ENCODE measurements at places on chromosomes 12 and 14.

DNA sequence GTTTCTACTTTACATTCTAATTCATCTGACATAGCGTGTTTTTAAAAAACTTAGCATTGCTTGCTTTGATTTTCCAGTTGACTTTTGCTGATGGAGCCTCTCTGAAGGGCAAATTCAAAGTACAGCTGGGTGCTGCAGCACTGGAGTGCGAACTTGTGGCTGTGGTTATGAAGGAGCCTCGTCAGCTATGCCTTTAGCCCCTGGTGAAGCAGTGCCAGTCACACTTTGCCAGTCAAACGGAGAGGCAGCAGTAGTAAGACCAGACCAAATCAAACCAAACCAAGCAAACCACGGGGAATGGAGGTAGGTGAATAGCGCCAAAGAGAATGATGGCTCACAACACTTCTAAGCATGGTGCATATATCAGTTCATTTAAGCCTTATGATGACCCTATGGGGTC is 15.1 kb upstream of the SLC38A2 start:
- no peak for DNase-seq

GRCh38 chr14:64387232-64387781 is 846 bp upstream of the MTHFD1 start:
- DNase-seq, result no peak

- DNase-seq, result no peak
Observed at GRCh38 chr14:96799489-96800054, 2.4 kb downstream of the VRK1 start.

DNA sequence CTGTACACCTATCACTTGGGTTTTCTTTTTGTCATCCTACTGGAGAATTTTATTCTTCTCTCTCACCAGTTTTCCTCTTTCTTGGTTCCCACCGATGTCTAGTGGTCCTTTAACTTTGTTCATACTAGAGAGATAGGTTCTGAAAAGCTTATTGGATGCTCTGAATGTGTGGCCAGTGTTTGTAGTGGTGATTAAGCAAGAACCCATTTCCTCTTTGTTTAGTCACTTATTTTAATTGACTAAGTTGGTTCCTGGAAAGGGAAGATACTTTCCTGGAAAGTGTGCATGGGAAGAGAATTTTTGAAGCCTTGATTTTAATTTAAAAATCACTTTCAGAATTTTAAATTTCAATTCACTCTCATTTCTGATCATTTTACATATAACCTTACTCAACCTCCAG is 127.2 kb downstream of the OTOGL start:
- DNase-seq, result no peak

GRCh38 chr12:93676408-93677194 is 574 bp upstream of the CRADD start:
- no peak for DNase-seq

- DNase-seq, result no peak
Observed at GRCh38 chr12:126897778-126898177, 1369.2 kb upstream of the TMEM132C start.

GRCh38 chr12:108816652-108817335 is 40.6 kb downstream of the SSH1 start:
- DNase-seq, result no peak

DNA sequence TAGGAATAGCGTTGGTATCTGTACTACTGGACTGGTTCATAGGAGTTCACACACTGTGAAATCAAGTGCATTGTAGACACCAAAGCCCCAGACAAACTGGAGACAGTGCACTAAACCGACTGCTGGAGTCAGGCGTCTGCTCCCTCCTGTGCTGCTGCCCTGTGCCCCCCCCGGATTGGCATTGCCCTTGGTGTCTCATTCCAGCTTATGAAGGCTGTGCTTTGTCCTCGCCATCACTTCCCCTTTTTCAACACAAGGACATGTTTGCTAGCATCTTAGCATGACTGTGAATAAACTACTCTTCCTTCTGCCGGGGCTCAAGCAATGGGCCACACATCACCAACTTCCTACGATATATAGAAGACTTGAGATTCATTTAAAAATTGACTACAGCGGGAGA is 84.0 kb downstream of the TMCC3 start:
- no peak for DNase-seq

DNA sequence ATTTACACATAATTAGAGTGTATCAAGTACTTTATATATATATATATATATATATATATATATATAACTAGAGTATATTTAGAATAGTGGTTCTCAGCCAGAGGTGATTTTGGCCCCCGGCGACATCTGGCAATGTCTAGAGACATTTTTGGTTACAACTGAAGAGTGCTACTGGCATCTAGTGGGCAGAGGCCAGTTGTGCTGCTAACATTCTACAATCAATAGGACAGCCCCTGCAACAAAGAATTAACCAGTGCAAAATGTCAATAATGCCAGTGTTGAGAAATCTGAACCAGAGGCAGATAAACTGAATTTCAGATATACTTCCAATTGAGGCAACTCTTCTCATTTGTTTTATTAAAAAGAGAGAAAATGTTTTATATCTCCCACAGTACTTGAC is 8.9 kb downstream of the GTF2A1 start:
- no peak for DNase-seq

DNA sequence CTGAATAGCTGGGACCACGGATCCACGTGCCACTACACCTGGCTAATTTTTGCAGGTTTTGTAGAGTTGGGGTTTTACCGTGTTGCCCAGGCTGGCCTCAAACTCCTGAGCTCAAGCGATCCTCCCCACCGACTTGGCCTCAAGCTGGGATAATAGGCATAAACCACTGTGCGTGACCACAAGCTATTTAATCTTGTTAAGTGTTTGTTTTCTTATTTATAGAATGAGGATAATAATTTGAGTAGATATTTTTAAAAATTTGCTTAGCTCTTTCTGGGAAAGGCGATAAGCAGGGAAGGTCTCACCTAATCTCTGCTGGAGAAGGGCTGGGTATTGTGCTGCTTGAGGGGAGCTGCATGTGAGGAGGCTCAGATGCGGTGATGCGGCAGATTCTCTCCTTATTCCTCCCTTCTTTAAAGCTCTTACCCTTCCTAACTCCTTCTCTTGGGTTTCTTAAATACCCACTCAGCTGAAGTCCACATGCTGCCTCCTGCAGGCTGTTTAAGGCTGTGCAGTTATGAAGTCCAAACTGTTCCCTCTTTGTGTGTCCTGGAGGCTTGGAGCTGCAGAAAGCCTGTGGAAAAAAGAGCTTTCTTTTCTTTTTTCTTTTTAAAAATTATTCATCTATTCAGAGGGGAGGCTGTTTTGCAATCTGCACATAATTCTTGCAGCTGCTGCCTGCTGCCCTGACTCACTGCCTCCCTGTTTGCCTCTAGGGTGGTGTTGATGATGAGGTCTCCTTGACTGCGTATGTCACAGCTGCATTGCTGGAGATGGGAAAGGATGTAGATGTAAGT is 37.9 kb downstream of the A2ML1 start:
- no peak for DNase-seq

- no peak for DNase-seq
Observed at GRCh38 chr12:5511644-5512600, 80.0 kb downstream of the NTF3 start.

GRCh38 chr14:22493753-22494152 is 95.3 kb downstream of the DAD1 start:
- DNase-seq, result no peak

- DNase-seq, result no peak
Observed at GRCh38 chr14:105294142-105294597, 6.6 kb downstream of the BRF1 start.

DNA sequence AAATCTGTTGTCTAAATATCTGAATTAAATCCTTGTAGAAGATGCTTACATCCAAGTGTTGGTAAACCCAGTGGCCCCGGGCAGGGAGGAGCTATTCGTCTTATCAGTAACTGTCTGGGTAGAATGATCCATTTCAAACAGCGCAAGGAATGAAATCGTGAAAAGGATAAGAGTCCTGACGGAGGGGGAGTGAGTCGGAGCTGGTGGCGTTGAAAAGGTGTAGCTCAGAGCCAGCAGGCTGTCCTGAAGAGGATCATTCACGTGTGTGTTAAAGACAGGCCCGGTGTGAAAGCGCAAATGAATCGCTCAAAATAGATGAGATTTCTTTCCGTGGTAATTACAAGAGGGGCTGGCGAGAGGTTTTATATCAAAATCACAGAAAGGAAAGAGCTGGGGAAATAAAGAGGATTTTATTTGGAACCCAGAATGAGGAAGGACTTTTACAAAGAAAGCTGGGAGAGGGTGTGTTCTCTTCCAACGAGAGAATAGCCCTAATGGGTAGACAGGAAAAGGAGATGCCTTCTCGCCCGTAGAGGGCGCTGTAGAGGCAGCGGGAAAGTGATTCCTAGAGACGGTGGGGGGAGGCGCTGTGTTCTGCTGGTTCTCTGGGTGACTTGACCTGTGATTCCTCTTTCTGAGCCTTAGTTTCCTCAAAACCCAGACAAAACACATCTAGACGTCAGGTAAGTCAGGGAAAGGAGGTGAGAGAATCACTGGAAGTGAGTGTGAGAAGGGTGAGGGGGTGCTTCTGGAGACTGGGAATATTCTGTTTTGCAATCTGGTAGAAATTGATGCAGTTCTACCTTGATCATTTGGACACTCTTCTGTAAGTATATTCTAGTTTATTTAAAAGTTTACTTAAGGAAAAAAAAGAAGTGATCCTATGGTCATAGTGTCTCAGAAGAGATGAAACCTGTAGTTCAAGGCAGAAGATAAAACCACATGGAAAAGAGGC is 39.3 kb downstream of the SRRM4 start:
- DNase-seq, result no peak

DNA sequence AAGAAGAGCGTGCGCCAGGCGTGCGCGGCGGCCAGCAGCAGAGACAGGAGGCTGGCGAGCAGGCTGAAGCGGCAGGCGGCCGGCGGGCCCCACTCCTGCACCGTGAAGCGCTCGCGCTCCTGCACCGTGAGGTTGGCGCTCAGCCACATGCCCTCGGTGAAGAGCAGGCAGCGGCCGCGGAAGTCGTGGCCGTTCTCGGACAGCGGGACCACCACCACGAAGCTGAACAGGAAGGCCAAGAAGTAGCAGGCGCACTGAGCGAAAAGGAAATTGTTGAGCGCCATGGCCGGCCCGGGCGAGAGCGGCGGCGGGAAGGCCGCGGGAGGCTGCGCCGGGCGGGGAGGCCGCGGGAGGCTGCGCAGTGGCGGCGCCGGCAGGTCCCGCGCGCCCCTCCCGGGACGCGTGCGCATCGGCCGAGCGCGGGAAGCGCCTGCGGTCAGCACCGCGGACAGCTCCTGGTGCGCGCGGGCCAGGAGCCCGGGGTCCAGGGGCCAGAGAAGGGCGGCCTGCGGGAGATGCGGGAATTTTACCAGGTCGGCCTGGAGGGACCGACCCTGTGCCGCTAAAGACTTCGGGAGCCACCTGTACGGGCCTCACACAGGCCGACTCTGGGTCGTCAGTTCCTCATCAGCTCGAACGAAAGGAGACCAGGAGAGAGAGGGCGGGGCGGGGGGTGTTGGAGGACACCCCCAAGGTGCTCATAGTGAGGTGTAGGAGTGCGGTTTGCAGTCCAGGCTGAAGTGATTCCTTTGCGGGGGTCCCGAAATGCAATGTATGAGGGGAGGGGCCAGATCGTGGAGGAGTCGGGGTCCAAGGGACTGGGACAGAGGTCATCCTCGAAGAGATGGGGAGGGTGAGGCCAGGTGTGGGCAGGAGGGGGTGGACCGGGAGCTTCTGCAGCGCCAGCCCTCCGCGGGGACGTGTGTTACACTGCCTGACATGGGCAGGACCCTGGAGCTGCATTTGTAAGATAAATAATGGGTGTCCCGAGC is at the start of gene TMEM179:
Gene TMEM179, minus strand, starts transcription at position 315 of the 992 bp plus-strand sequence. Its CDS starts 31 bp downstream, at position 284.
- DNase-seq, result no peak

DNA sequence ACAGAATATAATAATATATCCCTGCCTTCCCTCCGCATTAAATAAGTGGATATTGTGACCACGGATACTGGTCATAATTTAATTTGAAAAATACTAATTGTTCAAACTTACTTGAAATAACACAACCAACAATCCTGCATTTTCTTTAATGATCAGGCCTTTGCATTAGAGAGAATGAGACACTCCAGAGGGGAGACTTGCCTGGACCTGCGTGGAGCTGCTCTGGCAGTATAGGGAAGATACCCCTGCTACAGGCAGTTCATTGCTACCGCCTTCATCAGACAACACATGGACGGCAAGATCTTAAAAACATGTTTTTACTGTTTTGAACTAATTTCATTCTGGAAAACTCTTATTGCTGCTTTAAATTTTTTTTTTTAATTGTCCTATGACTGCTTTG is 211.0 kb upstream of the FAR2 start:
- DNase-seq, result no peak
